ENCODE measurements at places on chromosomes 16 and 17. TPM values are rescaled to one million over a fixed set of nuclear protein-coding genes. Genes with fewer than 3 reads are reported as not detected.

Gene NUP93
- 34.0 TPM for total RNA-seq

DNA sequence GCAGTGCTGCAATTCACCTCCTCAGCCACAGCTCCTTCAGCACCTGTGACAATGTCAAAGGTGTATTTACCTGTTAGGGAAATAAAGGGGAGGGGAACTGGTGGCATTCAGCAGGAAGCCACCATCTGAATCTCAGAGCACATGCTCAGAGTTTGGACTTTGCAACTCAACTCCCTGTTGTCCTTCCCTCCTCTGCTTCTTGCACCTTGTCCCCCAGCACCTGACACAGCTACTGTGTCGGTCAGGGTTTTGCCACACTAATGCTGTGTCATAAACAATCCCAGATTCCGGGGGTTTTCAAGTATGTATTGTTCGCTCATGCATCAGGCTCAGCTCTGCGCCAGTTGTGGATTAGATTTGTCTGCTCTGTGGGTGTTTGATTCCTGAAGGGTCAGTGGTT, 43.7 kb downstream of the HSBP1 start:
- no peak overlapping the region for H3K4me3 ChIP-seq
- H3K27ac ChIP-seq = no peak overlapping the region
- H3K27me3 ChIP-seq = no peaks in the 10 kb centered on the region
- DNase-seq = peak; percentile 66
- H3K36me3 ChIP-seq = no peaks in the 10 kb centered on the region

DNA sequence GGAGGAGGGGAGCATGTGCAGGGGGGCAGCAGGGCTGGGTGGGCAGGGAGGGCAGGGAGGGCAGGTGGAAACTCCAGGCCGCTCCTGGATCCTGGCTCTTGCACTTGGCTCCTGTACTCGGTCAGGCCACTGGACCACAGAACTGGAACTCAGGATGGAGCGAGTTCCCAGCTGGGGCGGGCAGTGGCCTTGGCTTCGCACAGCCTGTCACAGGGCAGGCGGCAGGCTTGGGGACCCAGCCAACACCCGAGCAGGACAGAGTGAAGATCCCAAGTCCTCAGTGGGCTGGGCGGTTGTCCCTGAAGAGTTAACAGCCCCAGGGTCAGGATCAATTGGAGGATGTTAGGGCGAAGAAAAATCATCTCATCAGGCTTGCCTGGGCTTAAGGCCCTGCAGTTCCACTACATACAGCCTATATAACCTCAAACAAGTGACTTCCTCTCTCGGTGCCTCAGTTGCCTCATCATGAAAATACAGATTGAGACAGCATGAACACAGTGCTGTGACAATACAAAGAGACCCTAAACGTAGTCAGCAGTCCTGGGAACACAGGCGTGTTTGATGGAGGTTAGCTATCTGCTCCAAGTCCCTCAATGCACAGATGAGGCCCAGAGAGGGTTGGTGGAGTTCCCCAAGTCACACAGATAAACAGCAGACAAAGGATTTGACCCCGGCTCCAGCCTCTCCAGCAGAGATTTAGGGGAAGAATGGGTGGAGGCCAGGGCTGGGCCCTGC, 21.9 kb downstream of the ZNF423 start:
- peaks cover 82% of the 10 kb centered on the region for H3K4me1 ChIP-seq
- no peak for DNase-seq
- H3K27me3 ChIP-seq = peaks cover 6% of the 10 kb centered on the region

Gene ZMYND15
- total RNA-seq = not detected

Gene HOXB1
- not detected for total RNA-seq

GRCh38 chr17:79160980-79161636, 86.5 kb downstream of the ENGASE start:
- no peaks in the 10 kb centered on the region for H3K27me3 ChIP-seq
- H3K4me1 ChIP-seq = no peaks in the 10 kb centered on the region
- H3K4me3 ChIP-seq = no peak overlapping the region
- no peak for DNase-seq
- H3K27ac ChIP-seq = no peak overlapping the region
- no peaks in the 10 kb centered on the region for H3K36me3 ChIP-seq

Gene ARHGDIG
- 4.8 TPM for total RNA-seq

DNA sequence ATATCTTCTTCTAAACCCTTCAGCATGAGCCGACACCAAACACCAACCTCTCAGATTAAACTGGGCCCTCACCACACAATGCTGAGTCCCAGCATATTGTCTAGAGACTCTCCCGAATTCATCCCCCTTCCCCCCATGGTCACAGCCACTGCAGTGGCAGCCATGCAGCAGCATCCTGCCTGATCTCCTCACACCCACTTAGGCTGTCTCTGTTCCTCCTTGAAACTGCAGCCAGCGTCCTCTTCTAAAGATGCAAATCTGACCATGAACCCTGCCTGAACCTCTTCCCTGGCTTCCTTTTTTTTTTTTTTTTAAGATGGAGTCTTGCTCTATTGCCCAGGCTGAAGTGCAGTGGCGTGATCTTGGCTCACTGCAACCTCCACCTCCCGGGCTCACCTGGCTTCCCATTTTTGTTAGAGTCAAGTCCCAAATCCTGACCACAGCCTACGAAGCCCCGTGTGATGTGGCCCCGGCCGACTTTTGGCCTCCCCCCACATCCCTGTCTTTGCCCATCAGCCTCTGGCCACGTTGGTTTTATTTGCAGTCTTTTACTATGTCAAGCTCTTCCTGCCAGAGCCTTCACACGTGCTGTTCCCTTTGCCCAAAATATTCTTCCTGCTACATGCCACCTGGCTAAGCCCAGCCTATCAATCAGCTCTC, 2.8 kb downstream of the FA2H start:
- peaks cover 4% of the 10 kb centered on the region for H3K4me1 ChIP-seq
- H3K27me3 ChIP-seq = no peaks in the 10 kb centered on the region
- no peak for DNase-seq
- H3K4me3 ChIP-seq = no peak overlapping the region
- no peaks in the 10 kb centered on the region for H3K36me3 ChIP-seq
- no peak overlapping the region for H3K27ac ChIP-seq

DNA sequence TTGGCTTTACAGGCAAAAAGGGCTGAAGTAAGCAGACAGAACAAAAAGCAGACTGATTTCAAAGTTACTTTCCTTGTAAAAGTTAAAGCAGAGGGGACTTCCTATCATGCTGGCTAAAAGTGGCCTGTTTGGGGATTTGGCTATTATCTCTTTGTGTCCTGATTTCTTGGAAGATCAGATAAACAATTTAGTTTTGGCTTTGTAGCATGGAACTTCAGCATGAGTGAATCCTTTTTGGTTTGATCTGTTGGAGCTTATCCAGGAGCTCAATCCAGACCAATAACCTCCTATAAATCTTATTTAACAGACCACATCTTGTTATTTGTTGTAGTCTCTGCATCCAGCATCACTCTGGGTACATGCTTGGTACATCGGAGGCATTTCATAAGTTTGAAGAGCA, 8.9 kb upstream of the RNF112 start:
- no peak for DNase-seq
- H3K4me3 ChIP-seq = no peak overlapping the region
- H3K4me1 ChIP-seq = peaks cover 45% of the 10 kb centered on the region

DNA sequence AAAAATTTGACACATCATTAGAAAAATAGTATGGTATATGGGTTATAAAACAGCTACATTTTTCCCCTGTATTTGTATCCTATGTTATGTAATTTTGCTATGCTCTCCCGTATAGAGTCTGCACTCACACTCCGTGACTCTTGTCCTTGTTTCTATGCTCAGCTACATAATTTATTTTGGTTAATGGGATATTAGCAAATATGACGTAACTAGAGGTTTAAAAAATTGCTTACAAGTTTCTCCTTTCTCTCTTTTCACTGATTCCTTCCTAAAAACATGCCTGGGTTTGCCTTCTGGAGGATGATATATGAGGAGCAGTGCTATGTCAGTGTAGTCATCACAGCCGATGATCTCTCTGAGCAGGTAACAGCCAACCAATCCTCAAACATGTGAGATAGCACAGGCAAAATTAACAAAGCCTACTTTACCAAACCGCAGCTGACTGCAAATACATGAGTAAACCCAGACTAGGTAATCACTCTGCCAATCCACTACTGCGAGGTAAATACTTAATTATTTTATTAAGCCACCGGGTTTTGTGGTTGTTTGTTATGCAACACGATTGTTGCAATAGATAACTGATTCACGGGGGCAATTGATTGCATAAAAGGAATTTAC, 126.9 kb downstream of the KIF2B start:
- no peaks in the 10 kb centered on the region for H3K4me1 ChIP-seq
- DNase-seq = no peak
- H3K36me3 ChIP-seq = no peaks in the 10 kb centered on the region

- no peak overlapping the region for H3K27ac ChIP-seq
- DNase-seq = no peak
- no peaks in the 10 kb centered on the region for H3K27me3 ChIP-seq
- H3K36me3 ChIP-seq = no peaks in the 10 kb centered on the region
Observed at GRCh38 chr16:85047867-85048455, 20.4 kb downstream of the KIAA0513 start.

DNA sequence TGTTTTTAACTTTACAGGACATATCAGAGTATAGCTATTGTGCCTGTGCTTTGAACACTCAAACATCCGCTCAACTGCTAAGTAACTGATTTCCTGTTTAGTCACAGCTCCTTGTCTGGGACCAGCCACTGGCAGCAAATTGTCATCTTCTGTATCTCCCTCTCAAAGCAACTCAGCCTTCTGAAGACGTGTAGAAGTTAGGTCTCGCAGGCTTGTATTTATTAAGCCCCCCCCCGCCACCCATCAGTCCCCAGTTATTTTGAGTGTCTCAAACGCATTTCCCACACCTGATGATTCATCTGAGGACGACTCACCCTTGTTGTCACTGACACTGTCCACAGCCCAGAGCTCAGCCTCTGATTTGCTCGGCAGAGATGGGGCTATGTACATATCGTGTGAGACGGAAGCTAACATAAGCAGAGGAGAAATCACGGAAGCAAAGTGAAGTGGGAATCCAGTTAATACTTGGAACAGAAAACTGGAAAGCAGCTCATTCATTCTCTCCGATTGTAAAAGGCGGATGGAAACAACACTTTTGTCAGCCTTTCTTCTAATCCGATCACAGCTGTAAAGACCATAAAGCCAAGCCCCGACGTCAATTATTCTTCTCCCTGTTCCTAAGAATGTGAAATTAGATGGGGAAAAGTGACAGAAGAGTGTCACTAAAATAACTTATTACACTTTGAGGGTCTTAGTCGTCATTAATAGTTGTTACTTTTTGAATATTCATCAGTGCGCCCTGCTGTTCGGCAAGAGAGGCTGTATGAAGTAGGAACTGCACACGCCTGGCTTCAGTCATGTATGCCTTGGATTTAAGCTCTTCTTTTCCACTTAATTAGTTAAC, 64.2 kb downstream of the PITPNC1 start:
- peaks cover 56% of the 10 kb centered on the region for H3K4me1 ChIP-seq
- no peaks in the 10 kb centered on the region for H3K36me3 ChIP-seq
- no peaks in the 10 kb centered on the region for H3K27me3 ChIP-seq
- H3K4me3 ChIP-seq = peak overlapping the region; percentile 18

Gene LRRC37A
- total RNA-seq = 4.2 TPM

Gene KRTAP2-2
- not detected for total RNA-seq

GRCh38 chr17:1034652-1035210, 37.8 kb downstream of the TIMM22 start:
- H3K27me3 ChIP-seq = no peaks in the 10 kb centered on the region
- H3K4me1 ChIP-seq = peaks cover 42% of the 10 kb centered on the region
- no peak overlapping the region for H3K4me3 ChIP-seq
- peaks cover 37% of the 10 kb centered on the region for H3K36me3 ChIP-seq
- no peak overlapping the region for H3K27ac ChIP-seq
- DNase-seq = no peak

Gene TMIGD1
- not detected for total RNA-seq

DNA sequence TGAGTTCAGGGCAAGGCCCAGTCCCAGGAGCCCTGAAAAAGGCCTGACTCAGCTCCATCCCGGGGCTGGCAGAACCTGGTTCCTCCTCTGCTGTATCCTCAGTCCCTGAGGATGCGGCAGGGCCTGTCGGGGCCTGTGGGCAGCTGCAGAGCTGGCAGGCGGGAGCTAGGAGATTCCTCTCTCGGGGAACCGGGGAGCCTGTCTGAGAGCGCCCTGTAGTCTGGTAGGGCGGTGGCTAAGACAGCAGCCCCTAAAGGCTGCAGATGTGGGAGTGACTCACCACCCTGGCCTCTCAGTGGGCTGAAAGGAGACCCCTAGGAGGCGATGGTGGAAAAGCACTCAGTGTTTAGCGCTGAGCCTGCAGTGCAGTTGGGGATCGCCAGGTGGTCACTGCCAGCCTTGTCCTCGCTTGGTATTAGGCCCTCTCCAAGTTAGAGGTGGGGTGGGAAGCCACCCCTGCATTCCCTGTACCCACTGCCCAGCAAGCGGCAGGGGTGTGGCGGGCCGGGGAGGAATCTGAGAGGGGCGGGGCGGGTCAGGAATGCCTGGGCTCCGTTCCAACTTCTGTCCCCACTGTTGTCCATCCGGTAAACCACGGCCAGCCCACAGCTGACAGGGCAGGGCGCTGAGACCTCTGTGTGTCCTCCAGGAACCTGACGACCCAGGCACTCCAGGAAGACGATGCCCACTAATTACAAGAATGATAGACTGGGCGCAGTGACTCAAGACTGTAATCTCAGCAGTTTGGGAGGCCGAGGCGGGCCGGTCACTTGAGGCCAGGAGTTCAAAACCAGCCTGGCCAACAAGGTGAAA, 29.5 kb upstream of the CDH1 start:
- no peaks in the 10 kb centered on the region for H3K27me3 ChIP-seq
- H3K36me3 ChIP-seq = no peaks in the 10 kb centered on the region
- H3K27ac ChIP-seq = no peak overlapping the region
- no peak overlapping the region for H3K4me3 ChIP-seq
- no peak for DNase-seq
- no peaks in the 10 kb centered on the region for H3K4me1 ChIP-seq

Gene DNAAF1
- not detected for total RNA-seq

DNA sequence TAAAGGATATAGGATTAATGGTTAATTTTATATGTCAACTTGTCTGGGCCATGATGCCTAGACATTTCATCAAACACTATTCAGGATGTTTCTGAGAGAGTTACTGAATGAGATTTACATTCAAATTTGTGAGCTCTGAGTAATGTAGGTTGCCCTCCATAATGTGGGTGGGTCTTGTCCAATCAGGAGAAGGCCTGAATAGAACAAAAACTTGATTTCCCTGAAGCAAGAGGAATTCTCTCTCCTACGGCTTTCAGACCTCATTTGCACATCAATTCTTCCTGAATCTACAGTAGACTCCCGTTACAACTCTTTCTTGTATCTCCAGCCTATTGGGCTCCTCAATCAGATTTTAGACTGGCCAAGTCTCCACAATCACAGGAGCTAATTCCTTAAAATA, 377.9 kb upstream of the PMFBP1 start:
- H3K27ac ChIP-seq = no peak overlapping the region
- no peak overlapping the region for H3K4me3 ChIP-seq
- no peak for DNase-seq
- H3K4me1 ChIP-seq = no peaks in the 10 kb centered on the region

DNA sequence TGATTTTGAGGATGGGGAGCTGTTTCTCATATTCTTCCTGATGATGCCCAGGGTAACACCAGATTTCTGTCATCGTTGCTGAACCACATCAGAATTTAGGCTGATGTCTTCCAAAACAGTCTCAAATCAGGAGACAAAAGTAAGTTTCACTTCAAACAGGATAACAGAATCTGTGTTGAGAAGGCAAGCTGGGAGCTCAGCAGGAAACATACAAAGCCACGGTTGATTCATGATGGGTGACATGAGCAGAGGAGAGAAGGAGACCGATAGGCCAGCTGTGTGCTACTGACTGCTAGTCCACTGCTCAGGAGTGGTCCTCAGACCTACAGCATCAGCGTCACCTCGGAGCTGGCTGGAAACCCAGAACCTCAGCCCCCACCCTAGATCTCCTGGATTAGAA, 62.9 kb upstream of the RCVRN start:
- peaks cover 3% of the 10 kb centered on the region for H3K4me1 ChIP-seq
- H3K4me3 ChIP-seq = no peak overlapping the region
- H3K27me3 ChIP-seq = no peaks in the 10 kb centered on the region
- no peaks in the 10 kb centered on the region for H3K36me3 ChIP-seq
- DNase-seq = no peak

Measured in esophagus muscularis mucosa (tissue), 4 donors.